GM19239 (cell line): ENCODE measurements at places on chromosomes 2 and 18.

GRCh38 chr2:192267484-192267883 lies 72.8 kb upstream of the TMEFF2 start:
- DNase-seq, result no peak

GRCh38 chr18:68837665-68838451 lies 40.0 kb downstream of the CCDC102B start:
- no peak for DNase-seq

DNA sequence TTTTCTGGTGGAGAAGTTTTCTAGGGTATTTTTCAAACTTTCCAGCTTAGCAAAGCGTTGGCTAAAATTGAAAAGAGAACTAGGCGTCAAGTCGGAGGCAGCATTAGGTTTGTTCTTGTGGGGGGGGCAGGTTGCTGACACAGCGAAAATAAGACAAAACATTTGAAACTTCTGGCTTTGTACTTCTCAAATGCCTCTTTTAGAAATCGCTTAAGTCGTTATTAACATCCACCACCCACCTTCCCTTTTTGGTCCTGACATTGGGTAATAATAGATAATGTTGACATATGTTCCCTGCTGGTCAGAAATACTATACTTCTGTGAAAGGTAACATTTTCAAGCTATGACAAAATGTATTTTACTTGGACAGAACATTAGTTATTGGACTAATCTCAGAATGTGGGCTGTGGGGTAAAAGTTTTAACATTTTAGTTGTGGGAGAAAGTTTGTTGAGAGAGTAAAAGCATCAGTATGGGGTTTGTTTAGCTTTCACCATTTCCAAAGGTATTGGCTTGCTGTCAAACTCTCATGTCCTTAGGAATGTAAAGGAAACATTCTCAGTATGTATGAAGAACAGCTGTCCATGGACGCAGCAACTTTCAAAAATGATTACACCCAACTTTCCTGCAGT lies 88.1 kb upstream of the ZEB2 start:
- no peak for DNase-seq

- DNase-seq, result no peak
Observed at GRCh38 chr2:240365971-240366471, 69.4 kb upstream of the GPC1 start.

DNA sequence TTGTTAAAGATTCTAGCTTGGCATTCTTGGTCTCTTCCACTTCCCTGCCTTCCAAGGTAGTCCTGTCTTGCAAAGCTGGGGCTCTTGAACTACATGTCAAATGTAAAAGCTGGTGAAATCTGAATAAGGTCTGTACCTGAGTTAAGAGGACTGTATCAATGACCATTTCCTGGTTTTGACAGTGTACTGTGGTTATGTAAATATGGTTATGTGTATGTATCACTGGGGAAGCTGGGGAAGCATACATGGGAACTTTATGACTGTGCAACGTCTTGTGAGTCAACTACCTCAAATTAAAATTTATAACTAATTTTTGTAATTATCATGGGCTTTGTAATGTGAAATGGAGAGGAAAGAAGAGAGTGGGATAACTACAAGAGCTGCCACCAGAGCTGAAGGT lies 81.7 kb downstream of the COL4A4 start:
- no peak for DNase-seq

- DNase-seq, result no peak
Observed at GRCh38 chr2:68845043-68845442, 26.2 kb downstream of the BMP10 start.

DNA sequence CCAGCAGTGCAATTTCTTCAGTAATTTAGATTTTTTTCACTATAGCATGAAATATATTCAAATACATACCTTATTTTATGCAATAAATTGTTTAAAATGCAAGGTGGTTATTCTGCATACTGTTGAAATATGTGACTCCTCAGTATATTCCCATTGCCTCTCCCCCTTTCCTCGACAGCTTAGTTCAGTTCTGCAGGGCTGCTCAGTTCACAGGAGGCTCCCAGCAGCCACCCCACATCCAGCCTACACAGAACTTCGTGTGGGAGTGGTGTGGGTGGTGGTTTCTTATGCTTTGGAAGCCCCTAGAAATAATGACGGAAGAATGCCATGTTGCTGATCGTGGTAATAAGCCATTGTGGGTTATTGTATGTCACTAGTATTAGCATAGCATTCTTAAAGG lies 79.7 kb downstream of the FAM210A start:
- no peak for DNase-seq

DNA sequence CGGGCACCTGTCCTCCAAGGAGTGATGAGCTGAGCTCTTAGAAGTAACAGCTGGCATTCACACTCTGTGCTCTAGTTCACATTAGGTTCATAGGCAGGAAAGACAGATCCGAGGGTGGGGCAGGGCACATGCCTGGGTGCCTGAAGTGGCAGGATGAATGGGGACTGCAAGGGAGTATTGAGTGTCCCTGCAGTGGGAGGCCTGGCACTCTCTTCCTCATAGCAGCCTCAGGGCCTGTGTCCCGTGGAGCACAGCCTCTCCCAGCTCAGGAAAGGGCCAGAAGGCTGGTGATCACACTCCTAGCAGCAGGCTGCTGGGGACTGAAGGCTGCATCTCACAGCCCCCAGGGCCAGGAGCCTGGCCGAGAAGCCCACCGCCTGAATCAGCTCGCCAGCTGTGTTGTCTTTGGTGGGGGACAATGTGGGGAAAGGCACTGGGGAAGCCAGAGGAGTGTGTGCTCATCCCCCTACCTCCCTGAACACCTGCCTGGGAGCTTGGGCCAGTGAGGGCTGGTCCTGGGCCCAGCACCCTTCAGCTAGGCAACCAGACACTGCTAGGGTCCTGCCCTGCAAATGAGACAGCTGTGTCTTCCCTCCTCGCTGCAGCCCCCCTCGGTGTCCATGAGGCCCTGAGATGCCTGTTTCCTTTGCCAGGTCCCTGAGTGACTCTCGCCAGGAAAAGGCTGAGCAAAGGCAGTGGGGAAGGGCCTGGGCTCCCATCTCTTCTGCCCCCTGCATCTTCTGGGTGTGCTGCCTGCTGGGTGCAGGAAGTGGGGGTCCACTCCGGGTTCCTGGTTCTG lies 48.2 kb upstream of the HS6ST1 start:
- no peak for DNase-seq

GRCh38 chr18:47877892-47878291 lies 52.6 kb downstream of the SMAD2 start:
- DNase-seq, result no peak

GRCh38 chr2:60475123-60475830 lies 78.2 kb downstream of the BCL11A start:
- DNase-seq, result no peak

- DNase-seq, result no peak
Observed at GRCh38 chr2:62467475-62468321, 38.3 kb downstream of the TMEM17 start.

- DNase-seq, result no peak
Observed at GRCh38 chr2:188450732-188451483, 159.2 kb downstream of the GULP1 start.

- no peak for DNase-seq
Observed at GRCh38 chr2:219517954-219518778, 3.9 kb downstream of the ASIC4 start.

GRCh38 chr2:16604236-16604635 lies 61.4 kb downstream of the CYRIA start:
- no peak for DNase-seq

GRCh38 chr2:171479154-171479814 lies 43.0 kb upstream of the CYBRD1 start:
- DNase-seq, result no peak

DNA sequence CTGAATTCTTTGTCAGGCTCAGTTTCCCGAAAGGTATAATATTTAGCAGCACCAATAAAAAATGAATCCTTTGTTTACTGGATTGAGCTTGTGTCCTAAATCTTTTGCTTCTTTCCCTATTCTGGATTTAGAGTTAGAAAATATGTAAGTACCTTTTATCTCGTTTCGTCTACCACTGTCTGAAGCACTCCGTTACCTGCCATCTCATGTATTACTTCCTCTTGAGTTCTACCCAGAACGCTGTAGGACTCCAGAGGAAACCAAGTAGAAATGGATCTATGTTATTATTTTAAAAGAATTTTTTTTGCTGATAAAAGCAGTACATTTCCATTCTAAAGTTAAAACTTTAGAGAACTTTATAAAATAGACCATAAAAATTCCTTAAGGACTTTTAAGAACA lies 13.5 kb downstream of the ANKRD12 start:
- no peak for DNase-seq

DNA sequence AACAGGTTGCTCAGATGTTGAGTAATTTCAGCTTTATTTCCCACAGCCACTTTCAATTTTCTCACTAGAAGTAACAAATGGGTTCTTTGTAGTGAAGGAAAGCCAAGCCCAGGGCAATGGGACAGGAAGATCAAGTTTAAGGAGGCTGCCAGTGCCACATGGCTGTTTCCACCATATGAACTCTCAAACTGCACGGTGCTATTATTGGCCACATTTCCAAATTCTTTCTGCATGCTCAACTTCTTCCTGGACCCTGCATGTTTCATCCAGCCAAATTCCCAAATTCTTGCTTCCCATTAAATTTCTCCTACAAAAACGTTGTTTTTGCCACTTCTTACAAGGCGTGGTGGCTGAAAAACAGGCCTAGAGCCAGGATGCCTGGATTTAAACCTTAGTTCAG lies 193.3 kb upstream of the SPHKAP start:
- DNase-seq, result no peak

GRCh38 chr2:88053296-88053695 lies 2.3 kb downstream of the KRCC1 start:
- no peak for DNase-seq

DNA sequence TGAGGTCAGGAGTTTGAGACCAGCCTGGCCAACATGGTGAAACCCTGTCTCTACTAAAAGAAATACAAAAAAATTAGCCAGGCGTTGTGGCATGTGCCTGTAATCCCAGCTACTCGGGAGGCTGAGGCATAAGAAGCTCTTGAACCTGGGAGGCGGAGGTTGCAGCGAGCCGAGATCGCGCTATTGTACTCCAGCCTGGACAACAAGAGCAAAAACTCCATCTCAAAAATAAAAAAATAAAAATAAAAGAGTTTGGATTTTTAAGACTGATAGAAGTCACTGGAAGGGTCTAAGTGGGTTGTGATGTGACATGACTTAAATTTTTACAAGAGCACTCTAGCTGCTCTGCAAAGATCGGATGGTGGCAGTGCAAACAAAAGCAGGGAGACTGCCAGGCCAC lies 15.9 kb downstream of the KCNK3 start:
- DNase-seq, result no peak

- DNase-seq, result no peak
Observed at GRCh38 chr2:55865096-55865835, 58.3 kb downstream of the EFEMP1 start.

GRCh38 chr2:30511122-30512083 lies 64.4 kb downstream of the LCLAT1 start:
- no peak for DNase-seq

- no peak for DNase-seq
Observed at GRCh38 chr2:240398661-240399267, 36.7 kb upstream of the GPC1 start.

DNA sequence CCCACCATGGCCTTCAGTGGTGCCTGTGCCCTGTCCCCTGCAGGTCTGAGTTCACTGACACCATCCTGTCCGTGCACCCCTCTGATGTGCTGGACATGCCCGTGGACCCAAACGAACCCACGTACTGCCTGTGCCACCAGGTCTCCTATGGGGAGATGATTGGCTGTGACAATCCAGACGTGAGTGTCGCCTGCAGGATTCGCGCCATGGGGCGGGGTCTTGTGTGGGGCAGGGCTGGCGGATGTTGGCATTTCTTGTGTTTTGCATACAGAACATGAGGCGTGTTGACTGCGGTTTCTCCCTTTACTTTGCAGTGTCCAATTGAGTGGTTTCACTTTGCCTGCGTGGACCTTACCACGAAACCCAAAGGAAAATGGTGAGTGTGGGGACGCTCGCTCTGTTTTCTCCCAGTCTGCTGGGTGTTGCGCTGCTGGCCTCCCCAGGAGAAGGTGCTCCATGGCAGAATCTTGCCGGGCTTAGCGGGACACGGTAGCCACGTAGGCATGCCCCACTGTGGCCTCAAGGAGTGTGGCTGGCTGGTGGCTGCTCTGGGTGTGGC lies 11.5 kb upstream of the D2HGDH start:
- DNase-seq, result no peak

DNA sequence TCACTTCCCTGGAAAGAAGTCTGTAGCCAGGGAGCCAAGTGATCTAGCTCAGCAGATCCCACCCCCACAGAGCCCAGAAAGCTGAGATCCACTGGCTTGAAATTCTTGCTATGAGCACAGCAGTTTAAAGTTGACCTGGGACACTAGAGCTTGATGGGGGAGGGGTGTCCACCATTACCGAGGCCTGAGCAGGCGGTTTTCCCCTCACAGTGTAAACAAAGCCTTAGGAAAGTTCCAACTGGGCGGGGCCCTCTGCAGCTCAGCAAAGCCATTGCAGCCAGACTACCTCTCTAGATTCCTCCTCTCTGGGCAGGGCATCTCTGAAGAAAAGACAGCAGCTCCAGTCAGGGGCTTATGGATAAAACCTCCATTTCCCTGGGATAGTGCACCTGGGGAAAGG lies 887.2 kb upstream of the LRATD1 start:
- no peak for DNase-seq

DNA sequence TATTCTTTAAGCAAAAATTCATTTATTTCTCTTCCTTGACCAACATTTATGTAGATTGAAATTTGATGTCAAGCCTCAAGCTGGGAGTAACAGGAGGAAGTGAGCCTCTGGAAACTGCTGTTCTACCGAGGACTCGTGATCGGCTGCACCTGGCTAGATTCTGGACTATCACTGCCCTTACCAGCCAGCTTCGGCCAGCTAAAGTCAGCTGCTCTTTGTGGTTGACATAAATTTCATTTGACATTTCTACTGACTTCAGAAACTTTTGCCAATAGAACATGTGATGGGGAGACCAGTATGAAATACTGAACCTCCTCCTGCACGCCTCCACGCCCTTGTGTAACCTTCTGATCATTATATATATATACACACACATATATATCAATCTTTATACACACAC lies 74.2 kb upstream of the RGPD5 start:
- DNase-seq, result no peak

DNA sequence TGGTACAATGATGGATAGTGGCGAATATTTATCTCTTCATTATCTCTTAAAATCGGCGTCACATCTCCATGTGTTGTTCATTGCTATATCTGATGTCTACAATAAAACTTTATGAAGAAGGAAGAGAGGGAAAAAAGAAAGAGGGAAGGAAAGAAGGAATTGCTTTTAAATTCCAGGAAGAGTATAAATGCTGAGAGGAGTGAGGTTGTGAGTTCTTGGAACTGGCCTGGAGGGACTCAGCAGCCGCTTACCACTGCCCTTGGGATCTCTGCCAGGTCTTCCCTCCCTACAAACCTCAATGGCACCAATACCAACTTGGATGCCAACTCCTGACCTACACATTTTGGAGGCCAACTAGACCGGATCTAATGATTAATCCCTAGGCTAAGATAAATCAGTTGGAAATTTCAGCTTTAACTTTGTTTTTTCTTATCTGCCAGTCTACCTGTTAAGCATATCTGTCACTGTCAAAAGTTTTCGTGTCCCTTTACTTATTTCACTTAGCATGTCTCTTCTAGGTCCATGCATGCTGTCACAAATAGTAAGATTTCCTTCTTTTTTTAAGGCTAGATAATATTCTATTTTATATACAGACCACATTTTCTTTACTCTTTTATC lies 9.8 kb downstream of the SCN9A start:
- DNase-seq, result no peak
